Stimulated activated CD4-positive, alpha-beta T cell treated with anti-CD3 and anti-CD28 coated beads, TNF-alpha, amount 100 ng/mL, for 24 hours (primary cell): ENCODE measurements at places on chromosomes 4 and X.

DNA sequence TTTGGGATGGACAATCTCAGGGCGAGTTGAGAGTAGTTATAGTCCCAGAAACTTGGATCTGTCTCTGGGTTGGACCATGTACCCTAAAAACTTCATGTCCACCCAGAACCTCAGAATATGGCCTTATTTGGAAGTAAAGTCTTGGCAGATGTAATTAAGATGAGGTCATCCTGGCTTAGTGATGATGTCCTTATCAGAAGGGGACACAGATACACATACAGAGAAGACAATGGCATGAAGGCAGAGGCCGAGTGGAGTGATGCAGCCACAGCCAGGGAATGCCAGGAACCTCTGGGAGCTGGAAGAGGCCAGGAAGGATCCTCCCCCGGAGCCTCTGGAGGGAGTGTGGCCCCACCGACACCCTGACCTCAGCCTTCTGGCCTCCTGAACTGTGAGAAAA lies 61.2 kb upstream of the STX18 start:
- no peak for DNase-seq

GRCh38 chr4:82623121-82623683 lies 61.4 kb upstream of the TMEM150C start:
- no peak for DNase-seq

DNA sequence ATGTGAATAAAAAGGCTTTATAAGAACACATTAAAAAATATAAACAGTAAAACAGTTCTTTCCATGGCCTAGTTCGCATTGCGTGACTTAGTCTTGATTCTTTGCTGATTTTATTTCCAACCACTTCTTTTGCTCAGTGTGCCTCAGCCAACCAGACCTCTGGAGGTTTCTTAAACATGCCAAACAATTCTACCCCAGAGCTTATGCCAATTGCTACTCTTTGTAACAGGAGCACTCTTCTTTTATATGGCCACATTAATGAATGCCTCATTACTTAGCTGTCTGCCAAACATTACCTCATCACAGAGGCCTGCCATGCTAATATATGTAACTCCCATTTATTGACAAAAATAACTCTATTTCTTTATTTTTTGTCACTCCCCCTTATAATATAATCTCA lies 202.3 kb downstream of the NDST4 start:
- DNase-seq: no peak

DNA sequence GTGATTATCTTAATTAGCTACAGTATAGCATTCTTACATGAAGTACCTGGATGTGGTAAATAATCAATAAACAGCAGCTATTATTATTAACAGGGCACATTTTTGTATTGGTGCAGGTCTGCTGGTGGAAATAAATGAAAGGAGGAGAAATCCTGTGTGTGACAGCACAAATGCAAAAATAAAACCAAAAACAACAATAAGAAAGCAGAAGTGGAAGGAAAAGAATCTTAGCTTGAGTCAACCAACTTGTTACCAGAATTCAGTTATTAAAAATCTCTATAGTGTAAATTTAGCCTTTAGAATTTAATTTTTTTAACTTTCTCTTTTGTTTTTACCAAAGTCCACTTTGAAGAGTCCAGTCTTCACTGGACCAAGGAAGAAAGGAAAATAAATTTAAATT lies 63.1 kb upstream of the LSM6 start:
- DNase-seq: no peak

GRCh38 chrX:38206542-38206941 lies 14.1 kb downstream of the SRPX start:
- no peak for DNase-seq

DNA sequence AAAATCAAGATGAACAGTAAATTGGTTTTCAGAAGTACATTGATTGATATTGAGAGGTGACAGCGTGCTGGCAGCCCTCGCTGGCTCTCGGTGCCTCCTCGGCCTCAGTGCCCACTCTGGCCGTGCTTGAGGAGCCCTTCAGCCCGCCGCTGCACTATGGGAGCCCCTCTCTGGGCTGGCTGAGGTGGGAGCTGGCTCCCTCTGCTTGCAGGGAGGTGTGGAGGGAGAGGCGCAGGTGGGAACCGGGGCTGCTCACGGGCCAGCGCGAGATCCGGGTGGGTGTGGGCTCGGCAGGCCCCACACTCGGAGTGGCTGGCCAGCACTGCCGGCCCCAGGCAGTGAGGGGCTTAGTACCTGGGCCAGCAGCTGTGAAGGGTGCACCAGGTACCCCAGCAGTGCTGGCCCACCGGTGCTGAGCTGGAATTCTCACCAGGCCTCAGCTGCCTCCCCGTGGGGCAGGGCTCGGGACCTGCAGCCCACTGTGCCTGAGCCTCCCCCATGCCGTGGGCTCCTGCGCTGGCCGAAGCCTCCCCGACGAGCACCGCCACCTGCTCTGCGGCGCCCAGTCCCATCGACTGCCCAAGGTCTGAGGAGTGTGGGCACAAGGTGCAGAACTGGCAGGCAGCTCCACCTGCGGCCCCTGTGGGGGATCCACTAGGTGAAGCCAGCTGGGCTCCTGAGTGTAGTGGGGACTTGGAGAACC lies 25.2 kb downstream of the RAP2C start:
- DNase-seq: no peak

DNA sequence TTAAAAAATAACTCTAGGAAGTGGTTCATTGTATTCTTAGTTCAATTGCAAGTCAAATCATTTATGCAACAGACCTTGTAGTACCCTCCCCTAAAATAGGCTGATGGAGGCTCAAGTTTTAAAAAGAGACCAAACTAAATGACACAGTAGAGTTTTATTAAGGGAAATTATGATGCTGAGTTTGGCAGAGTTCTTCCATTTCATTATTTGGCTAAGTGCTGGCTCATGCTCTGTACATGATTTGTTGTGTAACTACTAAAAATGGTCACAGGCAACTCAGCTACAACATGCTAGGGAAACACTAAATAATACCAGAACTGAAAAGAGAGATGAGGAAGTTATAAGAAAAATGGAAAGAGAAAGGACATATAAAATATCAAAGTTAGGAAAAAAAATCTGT lies 96.1 kb upstream of the TFDP3 start:
- no peak for DNase-seq

GRCh38 chrX:9853307-9853706 lies 67.1 kb downstream of the SHROOM2 start:
- DNase-seq: no peak

- no peak for DNase-seq
These were observed 365.3 kb upstream of the TEX13C start for GRCh38 chrX:124954402-124954801.

- DNase-seq: no peak
These were observed 176.4 kb downstream of the ADGRA3 start for GRCh38 chr4:22339491-22339890.

- no peak for DNase-seq
These were observed 156.6 kb upstream of the SCML1 start for GRCh38 chrX:17580539-17581152.

GRCh38 chr4:119049342-119049741 lies 86.3 kb upstream of the MYOZ2 start:
- no peak for DNase-seq

DNA sequence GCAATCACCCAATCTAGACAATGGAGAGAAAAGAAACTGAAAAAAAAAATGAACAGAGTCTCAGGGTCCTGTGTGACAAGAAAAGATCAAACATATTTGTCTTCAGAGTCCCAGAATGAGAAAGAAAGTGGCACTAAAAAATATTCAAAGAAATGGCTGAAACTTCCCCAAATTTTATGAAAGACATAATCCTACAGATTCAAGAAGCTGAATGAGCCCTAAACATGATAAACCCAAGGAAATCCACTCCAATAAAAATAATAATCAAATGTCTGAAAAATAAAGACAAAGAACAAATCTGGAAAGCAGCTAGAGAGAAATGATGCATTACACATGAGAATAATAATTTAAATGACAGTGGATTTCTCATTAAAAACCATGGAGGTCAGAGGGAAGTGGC lies 130.3 kb upstream of the CITED1 start:
- no peak for DNase-seq

- no peak for DNase-seq
These were observed 117.4 kb upstream of the AFF2 start for GRCh38 chrX:148382983-148383382.

DNA sequence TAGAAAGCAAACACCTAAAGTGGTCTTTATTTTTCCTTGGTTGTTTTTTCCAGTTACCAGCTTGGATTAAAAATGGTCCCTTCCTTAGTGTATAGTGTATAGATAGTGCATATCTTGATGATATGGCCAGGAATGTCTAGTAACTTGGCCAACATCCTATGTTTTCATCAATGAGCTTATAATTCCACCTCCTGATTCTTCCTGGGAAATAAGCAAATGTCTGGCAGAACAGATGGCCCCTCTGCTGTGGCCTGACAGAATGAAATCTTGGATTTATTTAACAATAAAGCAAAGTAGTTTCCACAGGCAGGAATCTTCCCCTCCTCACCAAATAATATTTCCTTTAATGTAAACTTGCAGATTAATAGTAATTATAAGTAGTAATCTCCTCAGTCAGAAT lies 6.1 kb downstream of the SCARB2 start:
- DNase-seq: no peak

- DNase-seq: no peak
These were observed 66.7 kb downstream of the RBMX2 start for GRCh38 chrX:130468395-130468923.

GRCh38 chr4:173288296-173288695 lies 45.9 kb downstream of the HMGB2 start:
- peak; percentile 60 for DNase-seq

DNA sequence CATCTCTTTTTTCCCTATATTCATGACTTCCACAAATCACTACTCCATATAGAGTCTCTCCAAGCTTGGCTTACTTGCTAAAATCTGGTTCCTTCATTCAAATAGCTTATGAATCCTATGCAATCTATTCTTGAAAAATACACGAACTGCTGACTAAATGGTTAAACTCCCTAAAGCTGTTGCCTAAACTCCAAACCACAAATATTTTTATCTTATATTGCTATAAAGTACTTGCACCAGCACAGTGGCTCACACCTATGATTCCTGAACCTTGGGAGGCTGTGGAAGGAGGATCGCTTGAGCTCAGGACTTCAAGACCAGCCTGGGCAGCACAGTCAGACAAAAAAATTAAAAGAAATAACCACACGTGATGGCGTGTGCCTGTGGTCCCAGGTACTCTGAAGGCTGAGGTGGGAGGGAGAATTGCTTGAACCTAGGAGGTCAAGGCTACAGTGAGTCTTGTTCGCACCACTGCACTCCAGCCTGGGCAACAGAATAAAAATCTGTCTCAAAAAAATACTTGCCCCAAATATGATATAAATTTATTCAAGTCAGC lies 2.2 kb downstream of the FBXO8 start:
- DNase-seq: no peak

- DNase-seq: no peak
These were observed 377.4 kb downstream of the SMARCA1 start for GRCh38 chrX:129145840-129146272.

DNA sequence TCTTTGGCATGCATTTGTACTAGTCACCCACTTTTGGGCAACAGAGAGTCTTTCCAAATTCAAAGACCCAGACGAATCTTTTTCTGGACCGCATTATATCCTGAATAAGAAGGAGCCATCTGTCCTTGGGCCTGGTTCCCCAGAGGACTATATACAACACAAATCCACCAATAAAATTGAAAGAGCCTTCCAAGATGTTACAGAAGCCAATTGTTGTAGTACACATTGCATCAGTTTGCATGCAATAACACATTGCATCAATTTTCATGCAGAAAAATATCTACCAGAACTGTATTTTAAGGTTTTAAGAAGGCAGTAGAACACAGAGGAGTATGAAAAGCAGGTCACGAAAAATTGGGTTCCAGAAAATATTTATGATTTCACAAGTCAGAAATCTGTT lies 203.2 kb downstream of the HTR2C start:
- DNase-seq: no peak

GRCh38 chr4:14816623-14817261 lies 185.5 kb upstream of the CPEB2 start:
- no peak for DNase-seq

GRCh38 chr4:151231915-151232595 lies 44.9 kb upstream of the PRSS48 start:
- no peak for DNase-seq

GRCh38 chrX:154436983-154437752 lies at the start of gene GDI1:
TSS of gene GDI1 (plus strand) at chrX:154437154. CDS start at chrX:154437255, 101 bp downstream.
- DNase-seq: no peak

DNA sequence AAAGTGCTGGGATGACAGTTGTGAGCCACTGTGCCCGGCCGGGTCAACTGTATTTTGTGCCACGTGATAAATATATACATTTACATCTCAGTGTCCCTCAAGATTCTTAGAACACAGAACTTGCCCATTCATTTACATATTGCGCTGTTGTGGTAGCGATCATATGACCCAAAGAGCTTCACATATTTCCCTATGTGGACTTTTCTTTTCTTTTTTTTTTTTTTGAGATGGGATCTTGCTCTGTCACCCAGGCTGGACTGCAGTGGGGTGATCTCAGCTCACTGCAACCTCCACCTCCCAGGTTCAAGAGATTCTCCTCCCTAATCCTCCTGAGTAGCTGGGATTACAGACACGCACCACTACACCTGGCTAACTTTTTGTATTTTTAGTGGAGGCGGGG lies 180.7 kb downstream of the DHRSX start:
- DNase-seq: no peak

GRCh38 chr4:26806331-26806730 lies 54.3 kb upstream of the STIM2 start:
- DNase-seq: no peak

- no peak for DNase-seq
These were observed 114.0 kb downstream of the PCDH10 start for GRCh38 chr4:133263104-133263503.

DNA sequence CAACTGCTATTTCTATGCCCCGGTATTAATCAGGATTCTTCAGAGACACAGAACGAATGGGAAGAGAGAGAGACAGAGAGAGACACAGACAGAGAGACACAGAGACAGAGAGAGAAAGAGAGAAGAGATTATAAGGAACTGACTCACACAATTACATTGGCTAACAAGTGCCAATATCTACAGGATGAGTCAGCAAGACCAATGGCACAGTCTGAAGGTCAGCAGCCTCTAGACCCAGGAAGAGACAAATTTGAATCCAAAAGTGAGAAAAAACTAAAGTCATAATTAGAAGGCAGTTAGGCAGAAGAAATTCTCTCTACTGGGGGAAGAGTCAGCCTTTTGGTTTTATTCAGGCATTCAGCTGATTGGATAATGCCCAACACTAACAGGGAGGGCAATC lies 187.3 kb downstream of the MAB21L2 start:
- no peak for DNase-seq

- no peak for DNase-seq
These were observed 97.0 kb upstream of the LDB2 start for GRCh38 chr4:16995451-16995850.

DNA sequence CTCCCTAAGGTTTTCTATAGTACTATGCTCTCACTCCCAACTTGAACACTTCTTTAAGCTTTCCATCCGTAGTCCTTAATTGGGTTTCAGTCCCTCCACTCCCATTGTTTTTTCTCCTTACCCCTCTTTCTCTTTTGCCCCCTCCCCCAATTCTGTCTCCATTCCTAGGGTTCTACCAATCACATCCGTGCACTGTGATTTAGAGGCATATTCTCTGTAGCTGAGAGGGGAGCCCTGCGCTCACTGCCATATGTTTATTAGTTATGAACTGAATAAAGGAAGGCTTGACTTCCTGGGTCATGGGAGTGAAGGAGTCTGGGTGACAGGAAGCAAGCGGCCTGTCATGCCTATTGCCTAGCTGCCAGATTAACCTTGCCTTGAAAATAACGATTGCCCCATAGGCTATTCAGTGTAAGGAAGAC lies 471 bp downstream of the MCTS1 start:
- no peak for DNase-seq
